ENCODE measurements at places on chromosomes 2 and 18. TPM values are rescaled to one million over a fixed set of nuclear protein-coding genes. Genes with fewer than 3 reads are reported as not detected.

- DNase-seq: no peak
Measured at GRCh38 chr2:95372216-95372829, 30.2 kb upstream of the FAHD2A start.

DNA sequence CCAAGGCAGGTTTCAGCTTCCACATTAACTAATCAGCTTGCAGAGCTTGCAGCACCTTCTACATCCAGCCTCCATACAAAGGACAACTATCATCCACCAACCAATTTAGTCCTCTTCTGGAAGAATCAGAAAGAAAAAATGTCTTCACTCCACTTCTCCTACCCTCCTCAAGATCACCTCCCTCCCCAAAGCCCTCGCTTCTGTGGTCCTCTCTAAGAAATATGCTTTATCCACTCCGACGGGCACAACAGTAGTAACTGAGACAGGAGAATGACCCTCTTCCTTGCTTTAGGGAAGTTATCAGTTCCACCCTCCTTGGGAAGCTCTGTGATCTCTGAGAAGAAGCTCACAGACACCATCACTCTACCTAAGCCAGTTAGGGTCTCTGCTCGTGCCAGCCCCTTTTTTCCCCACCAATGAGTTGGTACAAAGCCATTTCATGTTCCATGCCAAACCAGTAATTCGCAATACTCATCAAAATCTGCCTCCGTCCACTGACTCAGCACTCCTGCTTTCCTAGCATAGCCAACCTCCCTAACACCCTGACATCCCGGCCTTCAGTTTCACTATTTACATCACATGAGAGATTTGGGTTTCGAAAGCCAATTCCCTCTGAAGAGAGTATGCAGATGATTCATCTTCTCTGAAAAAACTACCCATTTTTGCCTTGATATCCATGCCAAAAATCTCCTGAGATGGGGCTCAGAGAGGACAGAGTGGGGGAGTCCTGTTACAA, 114.1 kb upstream of the PKDCC start:
- DNase-seq: no peak

DNA sequence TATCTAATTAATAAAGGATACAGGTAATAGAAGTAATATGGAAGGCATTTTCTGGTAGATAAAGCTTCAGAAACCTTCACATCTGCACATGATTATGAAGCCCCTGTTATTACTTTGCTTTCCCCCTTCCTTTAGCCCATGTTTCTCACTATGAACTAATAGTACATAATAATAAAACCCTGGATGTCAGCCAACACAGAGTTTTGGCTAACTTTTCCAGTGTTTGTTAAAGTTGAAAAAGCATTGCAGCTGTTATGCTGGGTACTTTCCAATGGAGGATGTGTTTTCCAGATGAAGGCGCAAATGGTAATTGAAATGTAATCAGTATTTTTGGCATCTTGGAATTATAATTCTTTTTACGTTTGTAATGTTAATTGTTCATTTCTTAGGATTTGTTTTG, 43.5 kb downstream of the SPTBN1 start:
- DNase-seq: peak; percentile 71

DNA sequence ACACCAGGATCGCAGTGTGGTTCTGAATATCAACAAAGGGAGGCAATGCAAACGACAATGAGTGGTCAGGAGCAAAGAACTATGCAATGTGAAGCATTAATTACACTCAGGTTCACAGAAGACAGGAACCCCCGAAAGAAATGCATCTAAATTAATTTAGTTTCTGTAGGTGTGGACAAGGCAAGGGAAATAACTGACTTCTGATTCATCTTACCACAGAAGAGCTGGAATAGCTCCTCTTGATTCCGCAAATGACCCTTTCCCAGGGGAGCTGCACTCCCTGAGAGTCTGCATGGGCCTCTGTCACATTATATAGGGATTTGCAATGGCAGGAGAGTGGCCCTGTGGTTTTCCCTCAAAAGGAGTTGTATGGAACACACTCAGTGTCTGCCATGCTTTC, 263.9 kb upstream of the APCDD1 start:
- DNase-seq: no peak

GRCh38 chr2:235537186-235537585, 43.3 kb downstream of the AGAP1 start:
- DNase-seq: no peak

- no peak for DNase-seq
Measured at GRCh38 chr2:231687133-231687852, 21.0 kb upstream of the PTMA start.

DNA sequence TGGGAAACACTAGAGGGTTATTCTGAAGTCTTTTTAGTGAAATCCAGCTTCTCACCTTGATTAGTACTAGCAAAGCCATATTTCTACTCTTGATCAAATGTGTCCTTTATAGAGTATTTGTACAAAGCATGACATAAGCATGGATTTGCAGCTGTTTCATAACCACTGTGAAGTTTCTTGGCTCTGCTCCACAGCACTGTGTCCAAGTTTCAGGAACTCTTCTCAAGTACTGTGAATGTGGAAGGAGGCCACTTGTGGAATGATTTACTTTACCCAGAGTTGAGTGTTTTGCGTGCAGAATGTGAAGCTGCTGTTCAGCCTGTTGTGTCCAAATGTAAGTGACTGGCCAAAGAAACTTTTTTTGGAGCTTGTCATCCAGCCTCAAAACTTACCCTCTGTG, 16.2 kb upstream of the MAPRE2 start:
- DNase-seq: peak; percentile 19

- no peak for DNase-seq
Measured at GRCh38 chr2:1553671-1554295, 140.5 kb downstream of the TPO start.

DNA sequence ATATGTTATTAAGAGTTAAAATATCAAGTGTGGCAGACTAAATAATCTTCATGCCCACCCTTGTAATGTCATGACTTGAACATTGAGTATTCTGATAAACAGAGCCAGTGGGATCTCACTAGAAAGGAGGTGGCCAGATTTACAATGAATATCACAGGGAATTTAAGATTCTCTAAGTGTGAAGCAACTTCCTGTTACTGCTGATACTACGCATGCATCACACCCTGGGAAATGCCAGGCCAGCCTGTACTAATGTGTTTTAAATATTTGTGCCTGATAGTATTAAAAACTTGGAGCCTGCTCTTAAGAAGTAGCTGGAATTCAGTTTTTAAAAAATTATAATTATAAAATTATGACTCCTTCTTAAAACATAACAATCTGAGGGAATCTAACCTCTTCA, 148.3 kb downstream of the LAMA3 start:
- DNase-seq: peak; percentile 47

DNA sequence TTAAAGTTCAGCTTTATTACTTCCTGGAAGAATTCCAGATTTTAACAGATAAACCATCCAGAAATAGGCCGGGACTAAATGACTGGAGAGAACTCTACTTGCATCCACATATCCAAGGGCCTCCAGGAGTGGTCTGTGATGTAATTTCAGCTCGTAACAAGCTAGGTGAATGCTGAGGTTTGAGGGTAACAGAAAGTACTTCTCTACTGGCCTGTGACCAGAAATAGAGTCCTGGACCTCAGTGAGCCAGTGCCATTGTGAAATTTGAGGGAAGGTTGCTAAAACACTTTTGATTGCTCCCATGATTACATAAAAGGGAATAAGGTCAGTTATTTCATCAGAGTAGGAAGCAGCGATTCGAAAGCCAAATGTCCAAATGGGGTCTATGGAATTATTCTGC, 158.1 kb downstream of the DOCK10 start:
- no peak for DNase-seq

DNA sequence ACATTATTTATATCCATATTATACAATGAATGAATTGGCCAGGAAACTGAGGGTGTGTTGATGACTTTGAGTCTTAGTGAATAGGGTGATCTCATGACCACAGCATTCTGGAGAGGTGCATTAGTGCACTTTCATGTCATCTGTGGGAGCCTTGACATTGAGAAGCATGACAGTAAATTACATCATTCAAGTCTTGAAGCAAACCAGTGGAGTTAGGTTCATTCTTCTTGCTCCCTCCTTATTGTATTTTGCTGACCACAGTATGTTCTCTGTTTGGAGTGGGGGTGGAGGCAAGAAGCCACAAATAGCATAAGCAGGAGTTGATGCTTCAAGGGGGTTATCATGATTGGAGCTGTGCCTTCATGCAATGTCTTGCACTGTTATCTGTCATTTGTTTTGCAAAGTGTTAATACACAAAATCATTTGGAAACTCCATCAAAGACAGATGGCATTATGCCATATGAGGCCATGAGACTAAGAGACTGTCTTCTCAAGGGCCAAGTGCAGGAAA, 680.2 kb downstream of the NYAP2 start:
- no peak for DNase-seq

GRCh38 chr2:1721706-1722646, 22.3 kb downstream of the PXDN start:
- peak; percentile 97 for DNase-seq

DNA sequence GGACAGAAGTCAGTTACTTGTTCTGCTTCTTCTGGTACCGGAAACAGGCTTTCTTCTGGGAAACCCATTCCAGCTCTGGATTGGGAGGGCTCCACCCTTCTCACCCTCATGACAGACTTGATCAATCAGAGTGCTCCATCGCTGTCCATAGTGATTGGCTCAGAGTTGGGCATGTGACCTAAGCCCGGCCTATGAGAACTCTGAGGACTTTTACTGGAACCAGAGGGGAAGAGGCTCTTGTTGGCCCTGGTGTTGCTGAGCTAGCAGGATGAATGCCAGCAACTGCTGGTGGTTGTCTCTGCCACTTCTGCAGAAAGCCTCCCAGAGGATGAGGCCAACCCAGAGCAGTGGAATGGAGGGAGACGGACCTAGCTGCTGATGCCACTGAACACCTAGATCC, 33.3 kb downstream of the TMEM37 start:
- no peak for DNase-seq

DNA sequence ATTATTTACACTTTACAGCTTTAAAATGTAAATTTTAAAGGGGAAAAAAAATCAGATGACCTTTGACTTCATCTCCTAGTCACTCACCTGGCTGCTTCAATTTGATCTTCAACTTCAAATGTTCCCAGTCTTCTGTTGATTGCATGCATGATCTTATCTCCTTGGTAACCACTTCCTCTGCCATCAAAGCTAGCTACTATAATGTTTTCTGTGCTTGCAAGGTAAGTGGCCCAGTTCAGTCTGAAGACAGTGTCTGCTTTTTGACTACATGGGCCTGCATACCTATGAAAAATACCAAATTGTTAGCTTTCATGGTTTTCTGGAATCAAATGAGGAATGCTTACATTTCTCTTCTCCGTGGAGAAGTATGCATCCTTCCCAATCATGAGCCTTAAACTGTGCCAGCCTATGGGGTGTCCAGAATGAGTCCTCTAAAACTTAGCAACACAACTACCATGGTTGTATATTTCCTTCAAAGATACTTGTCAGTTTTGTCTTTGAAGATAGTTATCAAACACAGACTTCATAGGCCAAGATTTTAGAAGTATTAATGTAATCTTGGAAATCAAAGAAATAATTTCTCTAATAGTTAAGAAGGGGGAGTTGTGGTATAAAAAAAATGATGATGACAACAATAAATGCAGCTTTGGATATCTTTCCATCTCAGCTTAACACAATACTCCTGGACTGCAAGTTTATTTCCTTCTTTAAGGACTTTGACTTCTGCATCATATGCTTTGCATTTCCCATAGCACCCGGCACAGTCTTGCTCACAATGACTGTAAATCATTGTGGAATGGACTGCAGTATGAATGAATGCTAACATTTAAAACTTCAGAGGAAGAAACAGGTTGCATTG, 62.1 kb downstream of the DPP4 start:
- DNase-seq: no peak

- no peak for DNase-seq
Measured at GRCh38 chr2:235445116-235445515, 48.7 kb upstream of the AGAP1 start.

DNA sequence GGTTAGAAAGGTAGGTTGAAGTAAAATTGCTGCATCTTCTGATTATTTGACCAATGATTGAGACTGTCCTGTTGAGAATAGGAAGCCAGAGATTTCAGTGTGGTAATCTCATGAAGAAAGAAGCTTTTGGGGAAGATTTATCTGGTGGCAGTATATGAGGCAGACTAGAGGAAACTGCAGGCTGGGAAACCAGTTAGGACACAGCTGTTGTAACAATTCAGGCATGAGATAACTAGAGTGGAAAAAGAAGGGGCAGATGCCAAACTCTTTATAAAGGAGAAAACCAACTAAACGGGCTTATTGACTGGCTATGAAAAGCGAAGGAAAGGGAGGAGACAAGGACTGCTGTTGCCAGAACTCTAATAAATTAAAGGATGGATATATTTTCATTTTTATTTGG, 155.6 kb downstream of the TTC27 start:
- DNase-seq: peak; percentile 52

Gene AMER3
- total RNA-seq: not detected

Gene TNFAIP6
- not detected for total RNA-seq

Gene LOXHD1
- total RNA-seq: under 0.01 TPM

Gene CFAP65
- total RNA-seq: not detected

Gene PRSS56
- not detected for total RNA-seq

Gene GAD1
- 0.13 TPM for total RNA-seq

Gene KYNU
- total RNA-seq: 0.26 TPM

Gene ZEB2
- total RNA-seq: 0.51 TPM

Measured in dermis microvascular lymphatic vessel endothelial cell (primary cell).